ENCODE measurements at places on chromosomes 4 and X.
A peak's percentile ranks its signal among the peaks of the same experiment; 100 is the strongest.

GRCh38 chr4:80388284-80388607 lies 52.7 kb downstream of the CFAP299 start:
- no peak for DNase-seq

DNA sequence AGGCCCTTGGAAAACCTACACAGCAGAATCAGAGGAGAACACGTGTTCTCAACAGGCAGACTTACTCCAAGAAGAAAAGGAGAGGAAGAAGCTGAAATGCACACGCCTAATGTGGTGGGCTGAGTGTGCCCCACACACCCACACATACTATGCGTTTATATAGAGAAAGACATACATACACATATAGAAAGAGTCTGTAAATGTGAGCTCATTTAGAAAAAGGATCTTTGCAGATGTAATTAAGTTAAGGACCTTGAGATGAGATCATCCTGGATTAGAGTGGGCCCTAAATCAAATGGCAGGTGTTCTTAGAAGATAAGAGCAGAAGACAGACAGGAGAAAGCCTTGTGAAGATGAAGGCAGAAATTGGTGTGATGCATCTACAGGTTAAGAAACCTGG lies 87.2 kb upstream of the KLF3 start:
- peak; percentile 54 for DNase-seq

- no peak for DNase-seq
These were observed 8.8 kb downstream of the MID1 start for GRCh38 chrX:10611441-10612090.

GRCh38 chr4:28548594-28548993 lies 1688.0 kb downstream of the STIM2 start:
- DNase-seq, result no peak

GRCh38 chr4:108192056-108192455 lies 23.3 kb upstream of the LEF1 start:
- no peak for DNase-seq

- peak; percentile 31 for DNase-seq
These were observed 37.5 kb upstream of the TMEM150C start for GRCh38 chr4:82599336-82599735.

GRCh38 chr4:37690976-37691375 lies 4.8 kb upstream of the RELL1 start:
- no peak for DNase-seq

DNA sequence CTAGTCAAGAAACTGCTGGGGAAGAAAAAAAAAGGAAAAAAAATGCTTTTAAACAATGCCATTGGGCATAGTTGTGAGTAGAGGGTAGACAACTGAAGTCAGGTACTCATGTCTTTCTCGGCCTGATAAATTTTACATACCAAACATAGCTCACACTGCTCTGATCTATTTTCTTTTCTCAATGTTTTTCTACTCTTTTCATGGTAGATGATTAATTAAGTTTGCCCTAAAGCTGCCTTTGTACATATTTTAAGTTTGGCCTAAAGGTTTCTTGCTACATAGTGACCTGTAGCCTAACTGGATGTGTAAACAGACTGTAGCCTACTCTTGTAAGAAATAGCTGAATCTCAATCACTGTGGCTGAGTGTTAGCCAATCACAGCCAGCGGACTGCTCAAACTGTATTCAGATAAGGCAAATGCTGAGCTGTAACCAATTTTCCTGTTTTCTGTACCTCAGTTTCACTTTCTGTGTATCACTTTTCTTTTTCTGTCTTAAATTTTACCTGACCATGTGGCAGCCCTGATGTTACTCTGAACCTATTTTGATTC lies 121.0 kb downstream of the PCDH10 start:
- no peak for DNase-seq
